ENCODE measurements at places on chromosomes 7 and 10.

GRCh38 chr7:116591202-116592040 is 66.6 kb downstream of the CAV1 start:
- DNase-seq: no peak

DNA sequence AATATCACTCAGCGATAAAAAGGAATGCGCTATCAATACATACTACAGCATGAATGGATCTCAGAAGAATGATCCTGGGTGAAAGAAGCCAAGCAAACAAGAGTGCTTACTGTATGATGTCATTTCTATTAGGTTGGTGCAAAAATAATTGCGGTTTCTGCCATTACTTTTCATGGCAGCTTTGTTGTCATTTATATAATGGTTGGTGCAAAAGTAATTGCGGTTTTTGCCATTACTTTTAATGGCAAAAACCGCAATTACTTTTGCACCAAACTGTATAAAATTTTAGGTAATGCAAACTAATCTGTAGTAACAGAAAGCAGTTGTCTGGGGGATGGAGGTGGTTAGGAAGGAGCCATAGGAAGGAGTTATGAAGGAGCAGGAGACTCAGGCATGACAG is 318.3 kb upstream of the ZMIZ1 start:
- no peak for DNase-seq

DNA sequence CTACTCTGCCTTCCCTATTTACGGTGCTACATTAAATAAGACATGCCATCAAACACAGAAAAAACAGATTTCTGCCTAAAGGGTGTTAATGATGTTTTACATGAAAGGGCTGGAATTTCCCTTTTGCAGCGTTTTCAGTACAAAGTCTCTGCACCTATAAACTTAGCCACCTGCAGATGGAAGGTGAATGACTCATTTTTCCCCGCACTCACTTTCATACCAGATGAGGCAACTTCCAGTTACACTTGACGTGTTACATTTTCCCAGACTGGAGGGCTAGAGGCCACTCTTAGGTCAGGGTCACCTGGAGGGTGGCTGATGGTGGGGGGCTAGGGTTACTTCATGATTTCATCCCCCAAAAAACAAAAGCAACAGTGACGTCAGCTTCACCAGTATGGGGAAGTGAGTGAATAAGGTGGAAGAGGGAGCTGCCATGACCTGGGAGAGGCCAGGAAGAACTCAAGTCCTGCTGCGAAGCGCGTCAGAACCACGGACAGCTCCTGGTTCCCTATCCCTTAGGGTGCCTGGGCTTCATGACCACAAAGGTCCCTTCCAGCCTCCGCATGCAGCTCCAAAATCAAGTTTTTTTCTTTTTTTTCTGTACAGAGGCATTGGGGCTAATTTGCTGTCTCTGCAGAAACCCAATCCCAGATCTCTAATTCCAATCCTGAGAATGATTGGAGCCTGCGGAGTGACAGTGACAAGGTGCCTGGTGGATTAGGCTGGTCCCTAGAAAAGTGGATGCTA is 94.0 kb downstream of the ADARB2 start:
- no peak for DNase-seq

GRCh38 chr7:8190119-8190895 is 71.7 kb downstream of the ICA1 start:
- no peak for DNase-seq

GRCh38 chr10:34193931-34194626 is 621.0 kb downstream of the PARD3 start:
- no peak for DNase-seq

GRCh38 chr7:45564485-45564884 is 9.7 kb upstream of the ADCY1 start:
- DNase-seq: no peak

DNA sequence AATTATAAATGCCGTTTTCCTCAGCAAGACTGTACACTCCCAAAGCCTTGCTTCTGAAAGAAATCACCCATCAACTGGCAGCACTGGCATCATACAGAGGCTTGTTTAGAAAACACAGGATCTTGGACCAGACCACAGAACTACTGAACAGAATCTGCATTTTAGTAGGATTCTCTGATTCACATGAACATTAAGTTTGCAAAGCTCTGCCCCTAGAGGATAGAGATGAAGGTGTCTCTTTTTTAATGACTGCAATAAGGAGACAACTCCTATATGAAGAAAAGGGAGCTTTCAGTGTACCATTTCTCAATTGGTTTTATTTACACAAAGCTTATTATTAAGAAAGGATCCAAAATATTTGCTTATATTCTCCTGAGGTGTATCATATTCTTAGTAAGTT is 172.7 kb downstream of the AGMO start:
- no peak for DNase-seq

Measured in HL-60 (cell line).